ENCODE measurements at places on chromosomes 1 and 21.
A peak's percentile ranks its signal among the peaks of the same experiment; 100 is the strongest.

DNA sequence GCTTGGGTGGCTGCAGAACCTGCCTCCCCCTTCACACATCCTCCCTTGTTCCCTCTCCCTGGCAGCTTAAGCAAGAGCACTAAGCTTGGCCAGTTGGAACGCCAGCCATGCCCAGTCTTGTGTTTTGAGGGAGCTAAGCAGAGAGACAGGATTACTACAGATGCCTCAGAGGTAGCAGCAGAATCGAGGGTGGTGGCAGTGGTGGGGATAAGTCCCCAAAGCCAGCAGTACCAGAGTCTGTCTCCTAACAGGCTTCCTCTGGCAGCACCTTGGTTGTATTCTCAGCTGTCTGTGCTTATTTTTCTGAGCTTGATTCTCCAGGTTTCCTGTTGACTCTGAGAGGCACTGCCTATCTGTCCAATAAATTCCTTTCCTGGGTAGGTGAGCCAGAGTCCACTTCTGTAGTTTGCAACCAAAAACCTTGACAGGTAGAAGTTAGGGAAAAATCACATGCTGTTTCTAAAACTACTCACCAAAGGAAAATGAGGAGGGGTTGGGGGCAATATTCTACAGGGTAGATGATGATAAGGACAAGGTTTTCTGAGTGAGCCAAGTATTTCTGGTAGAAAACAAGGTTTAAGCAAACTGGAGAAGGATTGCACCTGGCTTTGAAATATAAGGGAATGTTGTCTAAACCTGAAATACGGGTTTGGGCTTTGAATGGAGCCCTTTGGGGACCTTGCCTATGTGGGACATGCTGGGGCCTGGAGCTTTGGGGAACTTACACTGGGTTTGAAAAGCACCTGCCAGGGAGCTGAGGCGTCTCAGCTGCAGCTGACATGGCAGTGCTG is 100.8 kb downstream of the PBX1 start:
- no peak for DNase-seq

DNA sequence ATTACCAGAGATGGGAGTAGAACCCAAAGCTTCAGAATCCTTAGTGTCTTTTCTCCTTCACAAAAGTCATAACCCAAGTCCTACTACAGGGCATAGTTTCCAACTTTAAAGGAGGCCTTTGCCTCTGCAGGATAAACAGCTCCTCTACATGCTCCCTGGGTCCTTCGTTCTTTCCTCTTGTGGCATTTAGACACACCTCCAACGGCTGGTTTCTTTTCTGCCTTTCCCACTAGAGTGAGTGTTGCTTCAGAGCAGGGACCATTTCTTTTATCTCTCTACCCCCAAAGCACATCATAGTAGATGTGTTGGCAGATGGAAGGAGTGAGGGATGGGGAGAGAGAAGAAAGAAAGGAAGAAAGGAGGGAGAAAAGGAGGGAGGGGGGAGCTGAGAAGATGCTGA is 144.7 kb upstream of the SPATA6 start:
- no peak for DNase-seq

DNA sequence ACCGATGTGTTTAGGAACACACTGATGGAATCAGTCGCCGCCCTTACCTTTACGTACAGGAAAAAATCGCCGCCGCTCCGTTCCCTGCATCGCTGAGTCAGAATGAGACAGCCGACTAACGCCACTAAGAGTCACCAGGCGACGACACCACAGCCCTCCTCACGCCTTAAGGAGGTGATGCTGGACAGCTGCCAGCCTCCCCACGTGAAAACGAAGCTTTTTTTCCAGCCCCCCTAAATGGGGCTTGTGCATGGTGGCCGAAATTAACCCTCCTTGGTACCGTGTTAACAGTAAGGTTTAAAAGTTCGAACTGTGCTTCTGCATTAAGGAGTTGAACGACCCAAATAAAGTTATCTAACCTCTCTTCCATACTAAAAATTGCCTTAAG is 511 bp downstream of the DNTTIP2 start:
- no peak for DNase-seq

DNA sequence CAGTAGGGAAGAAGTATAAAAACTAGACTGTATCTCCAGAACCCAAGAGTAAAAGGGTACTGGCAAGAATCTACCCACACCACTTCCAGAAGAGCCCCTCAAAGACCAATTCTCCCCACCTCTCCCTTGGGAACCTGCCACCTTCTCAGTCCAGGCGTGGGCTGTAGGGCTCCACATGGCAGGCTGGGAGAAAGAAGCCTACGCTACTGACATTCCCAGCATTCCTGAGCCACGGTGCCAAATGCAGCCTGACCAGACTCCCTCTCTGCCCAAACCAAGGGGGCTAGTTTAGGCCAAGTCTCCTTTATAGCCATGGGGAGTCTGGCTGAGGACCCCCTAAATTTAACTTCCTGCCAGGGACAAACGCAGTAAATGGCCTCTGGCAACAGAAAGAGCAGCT is 2.0 kb downstream of the UBE2Q1 start:
- DNase-seq, result no peak

GRCh38 chr1:151838222-151839081 is 1.2 kb downstream of the C2CD4D start:
- no peak for DNase-seq

- no peak for DNase-seq
These were observed 40.2 kb downstream of the PIK3CD start for GRCh38 chr1:9691691-9692090.

DNA sequence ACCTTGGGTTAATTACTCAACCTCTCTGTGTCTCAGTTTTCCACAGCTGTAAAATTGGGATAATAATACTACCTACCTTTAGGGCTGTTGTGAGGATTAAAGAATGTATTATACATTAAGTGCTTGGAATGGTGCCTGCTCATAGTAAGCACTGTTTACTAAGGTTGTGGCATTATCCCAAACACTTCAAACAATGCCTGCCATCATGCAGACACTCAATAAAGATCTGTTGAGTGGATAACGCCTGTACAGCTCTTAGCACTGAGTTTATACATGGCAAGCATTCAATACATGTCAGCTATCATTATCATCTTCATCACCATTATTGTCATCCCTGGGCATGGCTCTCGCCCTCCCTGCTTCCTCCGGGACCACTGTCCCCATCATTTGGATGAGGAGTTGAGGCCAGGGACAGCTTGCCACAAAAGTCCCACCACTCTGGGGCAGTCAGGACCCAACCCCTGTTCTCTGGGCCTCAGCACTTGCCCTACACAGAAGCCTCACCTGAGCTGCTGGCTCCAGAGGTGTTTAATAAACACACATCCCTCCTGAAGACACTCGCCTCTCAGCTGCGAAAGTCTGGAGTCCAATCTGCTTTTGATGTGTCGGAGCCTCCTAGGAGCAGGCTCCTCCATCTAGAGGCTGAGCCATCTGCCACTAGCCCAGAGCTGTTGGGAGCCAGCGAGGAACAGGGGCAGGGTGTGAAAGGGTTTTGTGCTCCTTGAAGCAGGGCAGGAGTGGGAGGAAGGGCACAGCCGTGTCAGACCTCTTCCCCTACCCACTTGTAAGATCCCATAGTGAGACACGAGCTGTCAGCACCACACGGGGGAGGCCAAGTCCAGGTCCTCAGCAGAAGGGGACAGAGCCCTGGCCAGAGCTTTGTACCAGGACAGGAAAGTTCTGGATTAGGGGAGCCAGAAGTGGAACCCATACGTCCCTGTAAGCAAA is 80.9 kb upstream of the ZC3H12A start:
- DNase-seq, result no peak

DNA sequence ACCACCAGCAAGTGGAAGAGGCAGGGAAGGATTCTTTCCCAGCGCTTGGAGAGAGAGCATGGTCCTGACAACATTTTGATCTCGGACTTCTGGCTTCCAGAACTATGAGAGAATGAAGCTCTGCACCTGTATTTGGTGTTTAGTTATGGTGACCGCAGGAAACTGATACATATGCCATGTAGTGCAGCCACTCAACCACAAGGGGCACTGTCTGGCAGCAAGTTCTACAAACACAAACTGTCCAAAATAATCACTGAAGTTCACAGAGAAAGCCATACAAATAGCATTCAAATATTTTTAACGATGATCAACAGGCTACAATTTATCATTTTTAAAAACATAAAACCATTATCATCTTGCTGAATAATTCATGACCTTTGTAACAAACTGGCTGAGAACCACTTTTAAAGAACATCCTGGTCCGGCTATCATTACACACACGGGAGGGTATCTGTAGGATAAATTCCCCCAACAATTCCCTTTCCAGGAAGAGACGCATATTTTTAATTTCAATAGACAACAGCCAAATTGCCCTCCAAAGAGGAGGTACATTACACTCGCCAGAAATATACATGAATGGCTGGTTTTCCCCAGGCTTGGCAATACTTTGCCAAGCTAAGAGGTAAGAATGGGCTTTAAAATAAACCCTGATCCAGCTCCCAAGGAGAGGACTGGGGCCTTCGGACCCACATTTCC is 9.2 kb upstream of the CBR3 start:
- peak; percentile 46 for DNase-seq

DNA sequence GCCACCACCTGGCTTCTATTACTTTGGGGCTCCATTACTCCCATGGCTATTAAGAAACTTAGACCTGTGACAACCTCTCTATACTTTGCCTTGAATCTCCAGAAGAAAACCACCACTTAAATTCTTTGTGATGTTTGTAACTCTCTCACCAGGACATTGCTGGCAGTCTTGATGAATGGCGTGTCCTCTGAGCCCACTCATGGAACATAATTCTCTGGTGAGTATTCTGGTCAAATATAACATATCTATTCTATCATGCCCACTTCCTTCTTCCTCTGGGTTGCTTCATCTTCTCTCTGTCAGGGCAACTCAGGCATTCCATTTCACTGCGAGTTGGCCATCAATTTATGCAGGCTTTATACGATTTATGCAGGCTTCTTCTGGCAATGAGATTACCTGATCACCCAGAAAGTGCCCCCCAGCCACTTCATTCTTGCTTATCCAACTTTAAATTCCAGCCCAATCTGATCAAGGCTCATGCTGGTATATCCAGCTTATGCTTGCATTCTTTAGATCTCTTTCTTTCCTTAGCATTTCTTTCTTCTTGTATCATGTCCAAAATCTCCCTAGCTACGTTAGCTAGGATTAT is 112.0 kb upstream of the CHRM3 start:
- DNase-seq, result no peak

DNA sequence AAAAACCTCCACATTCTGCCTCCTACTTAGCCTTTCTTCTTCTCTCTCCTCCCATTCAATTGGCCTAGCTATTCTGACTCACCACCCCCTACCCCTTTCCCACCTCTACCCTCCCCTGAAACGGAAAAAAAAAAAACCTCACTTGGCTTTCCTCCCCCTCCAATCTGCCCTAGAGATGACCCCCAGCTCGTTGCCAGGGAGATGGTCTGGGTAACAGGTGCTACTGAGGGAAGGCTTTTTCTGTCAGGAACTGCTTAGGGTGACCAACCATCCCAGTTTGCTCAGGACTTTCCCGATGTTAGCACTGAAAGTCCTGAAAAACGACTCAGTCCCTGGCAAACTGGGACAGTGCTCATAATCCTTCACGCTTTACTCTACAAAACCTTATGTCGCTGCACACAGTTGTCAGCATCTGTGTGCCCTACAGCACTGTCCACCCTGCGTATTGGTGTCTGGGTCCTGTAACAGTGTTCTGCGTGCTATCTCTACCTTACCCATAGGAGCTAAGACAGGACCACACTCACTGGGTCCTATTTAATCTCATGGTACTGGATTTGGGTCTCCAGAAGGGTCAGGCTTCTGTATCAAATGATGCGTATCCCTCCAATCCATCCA is 7.7 kb upstream of the CADM3 start:
- no peak for DNase-seq

- no peak for DNase-seq
These were observed 4.9 kb upstream of the ZNF644 start for GRCh38 chr1:91026777-91027176.

GRCh38 chr21:26332867-26333266 is 162.3 kb upstream of the APP start:
- DNase-seq, result no peak

- DNase-seq, result no peak
These were observed 23.6 kb downstream of the RUNX1 start for GRCh38 chr21:35025206-35026152.

DNA sequence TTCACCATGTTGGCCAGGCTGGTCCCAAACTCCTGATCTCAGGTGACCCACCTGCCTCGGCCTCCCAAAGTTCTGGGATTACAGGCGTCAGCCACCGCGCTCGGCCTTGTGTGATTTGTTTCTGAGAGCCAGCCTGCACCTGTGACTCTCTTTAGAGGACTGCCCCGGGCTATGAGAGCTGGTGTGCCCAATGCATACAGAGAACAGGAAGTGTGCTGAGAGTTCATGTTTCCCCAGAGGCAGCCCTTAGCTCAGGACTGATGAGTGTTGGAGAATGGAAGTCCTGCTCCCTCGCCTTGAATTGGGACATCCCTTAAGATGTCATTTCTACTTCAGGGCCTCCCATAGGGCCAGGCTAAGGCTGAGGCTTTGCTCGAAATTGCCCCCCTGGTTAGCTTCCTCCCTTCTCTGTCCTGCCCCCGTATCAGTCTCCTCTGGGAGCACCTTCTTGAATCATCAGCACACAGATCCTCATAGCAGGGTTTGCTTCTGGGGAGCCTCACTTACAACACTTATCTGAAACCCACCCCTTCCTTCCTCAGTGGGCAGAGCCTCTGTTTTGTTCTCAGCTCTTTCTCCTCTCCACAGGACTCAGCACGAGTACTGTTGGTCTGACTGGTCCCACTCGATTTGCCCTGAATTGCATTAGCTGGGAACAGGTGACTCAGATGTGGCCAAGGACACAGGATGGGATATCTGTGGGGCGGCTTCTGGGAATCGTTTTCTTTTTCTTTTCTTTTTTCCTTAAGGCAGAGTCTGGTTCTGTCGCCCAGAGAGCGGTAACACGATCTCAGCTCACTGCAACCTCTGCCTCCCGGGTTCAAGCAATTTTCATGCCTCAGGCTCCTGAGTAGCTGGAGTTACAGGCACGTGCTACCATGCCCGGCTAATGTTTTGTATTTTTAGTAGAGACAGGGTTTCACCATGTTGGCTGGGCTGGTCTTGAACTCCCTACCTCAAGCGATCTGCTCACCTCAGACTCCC is 80.1 kb downstream of the UBIAD1 start:
- no peak for DNase-seq

DNA sequence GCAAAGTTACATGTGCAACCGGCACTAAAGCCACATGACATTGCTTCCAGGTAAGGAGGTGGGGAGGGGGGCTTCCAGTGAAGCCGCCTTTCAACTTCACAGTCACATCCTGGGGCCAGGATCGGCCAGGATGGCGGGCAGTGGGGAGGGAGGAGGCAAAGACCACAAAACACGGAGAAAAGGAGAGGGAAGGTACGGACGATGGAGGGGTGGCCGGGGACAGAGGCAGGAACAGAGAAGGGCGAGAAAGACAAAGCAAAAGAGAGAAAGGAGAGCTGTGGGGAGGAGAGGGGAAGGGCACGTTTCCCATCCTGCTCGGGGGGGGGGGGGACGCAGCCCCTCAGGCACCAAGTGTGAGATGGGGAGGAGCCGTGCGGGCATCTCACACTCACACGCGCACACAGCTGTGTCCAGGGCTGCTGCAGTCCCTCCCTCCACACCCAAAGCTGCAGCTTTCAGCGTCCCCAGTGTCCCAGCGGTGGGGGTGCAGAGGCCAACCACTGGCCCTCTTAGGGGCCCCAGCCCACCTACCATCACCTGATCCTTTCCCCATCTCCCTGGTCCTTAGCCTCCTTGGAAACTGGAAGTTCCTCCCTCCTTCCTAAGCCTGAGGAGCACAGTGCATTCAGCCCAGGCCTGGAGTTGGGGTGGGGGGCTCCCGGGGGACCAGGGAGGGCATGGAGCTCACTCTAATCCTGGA is 2.4 kb downstream of the SH2D5 start:
- DNase-seq, result no peak

- DNase-seq, result no peak
These were observed 10.3 kb upstream of the PLD5 start for GRCh38 chr1:242534753-242535152.
